ENCODE measurements at places on chromosomes 6 and 20.

DNA sequence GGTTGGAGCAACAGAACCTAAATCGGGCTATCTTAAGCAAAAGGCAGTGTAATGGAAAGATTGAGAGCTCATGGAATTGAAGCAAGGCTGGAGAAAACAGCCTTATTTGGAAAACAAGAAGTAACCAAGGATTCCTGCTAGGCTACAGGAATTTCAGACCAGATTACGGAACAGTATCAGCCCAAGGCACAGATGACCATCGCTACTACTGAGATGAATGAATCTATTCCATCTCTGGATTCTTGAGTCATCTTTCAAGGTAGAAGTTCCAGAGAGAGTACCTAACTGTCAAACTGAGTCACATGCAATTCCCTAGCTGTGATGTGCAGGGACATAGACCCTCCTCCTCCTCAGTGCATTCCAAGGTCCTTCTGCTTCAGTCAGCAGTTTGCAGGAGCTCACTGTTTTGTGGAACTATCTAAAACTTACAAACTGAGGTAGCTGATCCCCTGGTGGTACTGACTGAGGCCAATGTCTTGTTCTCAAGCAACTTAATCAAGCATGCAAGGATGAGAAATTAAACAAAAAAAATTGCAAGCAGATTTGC is 62.0 kb upstream of the SMLR1 start:
- DNase-seq = no peak

GRCh38 chr6:42200035-42200434 is 5.3 kb upstream of the GUCA1B start:
- DNase-seq = no peak

GRCh38 chr6:34284563-34285447 is 36.0 kb upstream of the SMIM29 start:
- no peak for DNase-seq

GRCh38 chr20:62860924-62861691 is 514 bp downstream of the TCFL5 start:
- no peak for DNase-seq

DNA sequence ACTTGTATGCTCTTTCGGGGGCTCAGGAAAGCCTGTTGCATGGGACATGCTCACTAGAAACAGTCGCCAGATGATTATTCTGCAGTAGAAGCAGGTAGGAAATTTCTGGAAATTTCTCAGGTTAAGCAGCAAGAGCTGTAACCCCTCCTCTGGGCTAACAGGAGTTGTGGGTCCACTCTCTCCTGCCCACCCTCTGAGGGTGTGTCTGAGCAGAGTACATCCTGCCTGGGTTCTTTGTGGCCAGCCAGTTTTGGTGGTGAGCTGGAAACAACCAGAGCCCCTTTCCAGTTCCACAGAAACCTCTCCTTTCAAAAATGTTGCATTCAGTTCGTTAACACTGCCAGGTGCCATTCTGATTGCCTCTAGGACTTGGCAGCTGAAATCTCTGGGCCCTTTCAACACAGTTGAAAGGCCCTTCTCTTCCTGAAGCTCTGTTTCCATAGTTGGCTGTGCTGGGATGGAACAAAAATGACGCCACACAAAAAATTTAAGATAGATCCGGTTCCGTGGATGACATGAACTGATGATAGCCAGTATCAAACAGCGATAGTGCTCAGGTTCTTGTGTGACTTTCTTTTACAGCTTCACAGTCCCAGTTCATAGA is 38.5 kb downstream of the PLCG1 start:
- DNase-seq = no peak

All from stimulated activated CD4-positive, alpha-beta T cell treated with anti-CD3 and anti-CD28 coated beads, TNF-alpha, amount 100 ng/mL, for 1 hour (primary cell).